Endodermal cell (in vitro differentiated cells): ENCODE measurements at places on chromosomes 6 and 20.

- DNase-seq, result no peak
These were observed 1323.0 kb upstream of the GJE1 start for GRCh38 chr6:140809694-140810101.

DNA sequence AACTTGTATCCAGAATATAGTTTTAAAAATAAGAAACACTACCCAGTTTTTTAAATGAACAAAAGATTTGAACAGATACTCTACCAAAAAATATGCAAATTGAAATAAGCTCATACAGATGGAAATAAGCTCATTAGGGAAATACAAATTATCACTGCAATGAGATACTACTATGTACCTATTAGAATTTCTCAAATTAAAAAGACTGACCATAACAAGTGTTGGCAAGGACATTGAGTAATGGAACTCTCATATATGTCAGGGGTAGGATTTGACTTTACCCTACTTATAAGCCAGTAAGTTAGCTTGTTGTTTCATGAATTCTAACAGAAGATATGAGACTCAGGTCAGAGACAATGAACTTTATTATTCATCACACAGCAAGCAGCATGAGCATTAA, 9.6 kb upstream of the ASIP start:
- no peak for DNase-seq

- DNase-seq, result no peak
These were observed 82.9 kb upstream of the SCAF8 start for GRCh38 chr6:154650351-154650750.

GRCh38 chr6:84926189-84927155, 162.1 kb upstream of the TBX18 start:
- no peak for DNase-seq

DNA sequence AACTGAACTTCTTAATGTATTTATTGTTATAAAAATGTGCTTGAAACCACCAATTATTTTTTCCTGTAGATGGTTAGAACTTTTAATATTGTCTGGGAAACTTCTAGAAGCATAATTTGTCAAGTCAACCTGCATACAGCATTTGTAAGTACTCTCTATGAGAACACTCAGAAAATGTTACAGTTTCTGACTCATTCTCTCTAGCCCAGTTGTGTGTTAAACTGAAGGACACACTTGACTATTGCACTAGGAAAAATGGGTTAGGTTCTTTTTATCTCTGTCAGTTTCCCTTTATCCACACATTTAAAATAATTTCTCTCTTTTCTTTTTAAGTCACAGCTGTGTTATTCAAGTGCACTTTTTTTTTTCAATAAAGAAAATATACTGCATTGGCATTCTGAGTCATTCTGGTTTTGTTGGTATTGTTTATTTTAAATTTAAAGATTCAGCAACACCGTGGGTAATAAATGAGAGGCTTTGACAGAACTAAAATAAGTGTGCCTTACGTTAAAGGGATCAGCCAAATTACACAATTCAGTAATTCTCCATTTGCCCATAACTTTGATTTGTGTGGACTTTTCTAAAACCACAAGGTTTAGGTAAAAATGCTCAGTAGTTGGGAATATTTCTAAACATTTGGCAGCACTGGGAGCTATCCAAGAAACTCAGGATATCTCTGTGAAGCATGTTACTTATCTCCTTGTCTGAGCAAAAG, 50.7 kb downstream of the OPN5 start:
- DNase-seq, result no peak

DNA sequence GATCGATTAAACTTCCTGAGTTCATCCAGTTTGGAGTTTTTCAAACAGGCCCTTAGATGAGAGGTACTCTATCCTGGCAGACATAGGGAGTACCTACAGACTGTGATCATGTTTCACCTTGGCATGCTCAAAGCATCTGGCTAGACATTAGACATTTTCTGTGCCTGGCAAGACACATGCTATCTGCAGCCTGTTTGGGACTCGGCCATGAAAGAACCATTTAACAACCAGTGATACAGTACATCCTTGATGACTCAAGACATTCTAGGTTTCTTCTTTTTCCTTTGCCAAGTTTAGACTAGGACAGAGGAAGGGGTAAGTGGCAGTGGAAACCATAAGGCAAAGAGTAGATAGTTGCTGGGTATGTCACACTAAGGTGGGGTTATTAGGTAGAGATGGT, 15.4 kb upstream of the PAQR8 start:
- no peak for DNase-seq

GRCh38 chr6:135137826-135138225, 43.3 kb upstream of the MYB start:
- DNase-seq, result no peak

GRCh38 chr6:166050559-166050958, 117.1 kb downstream of the TBXT start:
- DNase-seq, result peak; percentile 70

GRCh38 chr20:60000271-60001042, 42.2 kb downstream of the CDH26 start:
- DNase-seq, result peak; percentile 52

GRCh38 chr6:3455569-3456394, 1.1 kb downstream of the SLC22A23 start:
- peak; percentile 82 for DNase-seq

- DNase-seq, result no peak
These were observed 5.2 kb upstream of the FOXO3 start for GRCh38 chr6:108555399-108556052.

DNA sequence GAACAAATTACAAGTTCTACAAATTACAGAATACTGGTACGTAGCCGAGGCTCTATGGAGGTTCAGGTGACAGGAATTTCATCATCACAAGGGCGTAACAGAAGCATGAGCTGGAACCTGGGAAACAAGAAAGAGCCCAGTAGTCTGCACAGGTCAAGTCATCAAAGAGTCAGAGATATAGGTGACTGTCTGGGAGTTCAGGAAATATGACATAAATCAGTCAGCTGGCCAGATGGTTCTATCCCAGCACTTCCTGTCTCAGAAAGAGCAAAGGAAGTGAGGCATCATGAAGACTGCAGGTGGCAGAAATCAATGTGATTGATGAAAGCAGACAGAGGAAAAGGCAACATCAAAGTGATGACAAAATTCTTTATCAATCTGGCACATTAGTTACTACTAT, 23.3 kb downstream of the MYCT1 start:
- no peak for DNase-seq

DNA sequence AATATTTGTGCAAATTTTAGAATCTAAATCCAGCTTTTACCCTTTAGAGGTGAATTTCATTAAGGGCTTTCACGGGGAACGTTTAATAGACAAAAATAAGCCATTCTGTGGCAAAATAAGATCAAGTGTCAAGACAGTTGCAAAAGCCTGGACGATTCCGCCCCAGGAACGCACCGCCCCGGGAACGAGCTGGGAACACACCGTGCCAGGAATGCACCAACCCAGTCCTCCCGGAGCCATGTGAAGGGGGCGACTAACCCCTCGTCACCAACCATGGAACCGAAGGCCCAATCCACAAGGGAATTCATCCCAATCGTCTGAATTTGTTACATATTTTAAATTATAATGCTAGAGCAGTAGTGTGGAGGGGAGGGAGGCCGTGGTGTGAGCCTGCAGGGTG, 20.8 kb upstream of the TCFL5 start:
- no peak for DNase-seq

GRCh38 chr20:46253391-46253790, 54.9 kb downstream of the CDH22 start:
- peak; percentile 83 for DNase-seq

DNA sequence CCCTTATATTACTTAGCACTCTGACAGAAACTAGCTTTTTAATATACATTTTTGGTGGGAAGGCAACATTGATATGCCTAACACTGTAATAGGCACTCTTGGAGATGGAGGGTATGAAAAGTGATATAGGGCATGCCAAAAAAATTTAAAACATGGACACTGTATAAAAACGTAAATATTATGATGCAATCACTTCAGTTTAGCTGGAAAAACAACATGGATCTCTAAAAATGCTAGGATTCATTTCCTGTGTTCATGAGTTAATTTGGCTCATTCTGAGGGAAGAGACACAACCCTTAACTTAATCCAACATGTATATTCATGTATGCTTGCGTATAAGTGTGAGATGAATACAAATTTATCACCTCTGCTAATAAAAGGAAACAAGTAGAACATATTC, 157.3 kb upstream of the TFAP2D start:
- no peak for DNase-seq

- DNase-seq, result peak; percentile 41
These were observed 215.1 kb downstream of the DLL1 start for GRCh38 chr6:170075659-170076223.

- no peak for DNase-seq
These were observed 34.7 kb downstream of the DUSP22 start for GRCh38 chr6:326896-327537.

GRCh38 chr6:19070520-19070919, 683.4 kb downstream of the RNF144B start:
- no peak for DNase-seq

DNA sequence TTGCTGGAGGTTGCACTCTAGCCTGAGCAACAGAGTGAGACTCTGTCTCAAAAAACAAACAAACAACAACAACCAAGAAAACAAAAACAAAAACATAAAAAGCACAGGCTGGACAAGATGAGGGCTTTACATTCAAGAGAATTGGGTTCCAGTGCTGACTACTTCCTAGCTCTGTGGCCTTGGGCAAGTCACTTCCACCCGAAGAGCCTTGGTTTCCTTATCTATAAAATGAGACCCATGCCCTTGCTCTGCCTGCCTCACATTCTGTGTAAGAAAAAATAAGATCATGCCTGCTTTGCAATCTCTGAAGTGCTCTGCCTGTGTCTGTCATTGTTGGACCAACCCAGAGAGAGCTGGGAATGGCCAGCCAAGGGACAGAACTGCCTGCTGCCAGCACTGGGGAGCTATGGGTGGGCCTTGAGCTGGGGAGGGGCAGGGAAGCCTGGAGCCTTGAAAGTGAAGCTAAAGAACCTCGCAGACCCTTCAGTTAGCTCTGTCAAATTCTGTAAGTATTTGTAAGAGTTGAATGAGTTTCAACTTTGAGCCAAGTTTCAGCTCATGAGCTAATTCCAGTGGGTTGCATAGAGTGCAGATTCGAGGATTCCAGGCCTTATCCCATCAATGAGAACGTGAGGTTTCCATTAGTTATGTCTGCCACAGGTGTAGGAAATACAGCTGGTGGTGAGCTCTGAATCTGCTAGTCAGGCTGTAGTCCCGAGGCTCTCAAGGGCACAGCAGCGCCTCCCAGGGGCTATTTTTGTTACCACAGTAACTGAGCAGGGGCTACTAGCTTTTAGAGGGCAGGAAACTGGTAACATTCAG, 93.2 kb downstream of the DLGAP4 start:
- DNase-seq, result peak; percentile 98

- DNase-seq, result no peak
These were observed 71.7 kb downstream of the SNX5 start for GRCh38 chr20:17896771-17897369.

GRCh38 chr20:32565735-32566032, 19.4 kb downstream of the NOL4L start:
- no peak for DNase-seq

DNA sequence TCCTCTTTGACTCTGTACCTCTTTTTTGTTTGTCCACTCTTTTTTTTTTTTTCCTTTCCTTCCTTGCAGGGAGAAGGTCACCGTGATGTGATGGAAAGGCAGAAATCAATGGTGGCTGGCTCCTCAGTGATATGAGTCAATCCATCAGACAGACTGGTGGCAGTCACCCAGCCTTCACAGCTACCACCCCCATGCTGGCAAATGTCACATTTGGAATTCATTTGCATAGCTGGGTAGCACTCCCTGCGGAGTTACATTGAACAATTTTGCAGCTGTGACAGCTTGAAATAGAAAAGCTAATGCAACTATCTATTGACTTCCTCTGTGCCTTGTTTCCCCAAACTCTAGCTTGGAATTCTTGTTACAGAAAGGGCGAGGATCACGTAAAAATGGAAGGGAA, 668.4 kb downstream of the C6orf118 start:
- no peak for DNase-seq

DNA sequence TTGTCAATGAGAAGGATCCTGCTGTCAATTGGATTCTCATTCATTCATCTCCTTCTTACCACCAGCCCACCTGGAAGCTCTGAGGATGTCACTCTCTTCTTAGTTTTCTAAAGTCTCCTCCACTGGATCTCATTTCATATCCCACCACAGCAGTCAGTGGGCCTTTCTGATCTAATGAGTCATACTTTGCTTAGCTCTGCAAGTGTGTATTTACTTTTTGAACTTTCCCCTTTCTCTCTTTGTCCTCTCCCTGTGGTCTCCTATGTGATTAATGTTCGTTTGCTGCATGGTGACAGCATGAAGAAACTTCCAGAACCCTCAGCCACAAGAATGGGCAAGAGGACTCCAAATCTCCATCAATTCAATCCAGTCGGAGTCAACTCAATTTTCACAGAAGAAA, 63.6 kb upstream of the SYNDIG1 start:
- DNase-seq, result no peak

DNA sequence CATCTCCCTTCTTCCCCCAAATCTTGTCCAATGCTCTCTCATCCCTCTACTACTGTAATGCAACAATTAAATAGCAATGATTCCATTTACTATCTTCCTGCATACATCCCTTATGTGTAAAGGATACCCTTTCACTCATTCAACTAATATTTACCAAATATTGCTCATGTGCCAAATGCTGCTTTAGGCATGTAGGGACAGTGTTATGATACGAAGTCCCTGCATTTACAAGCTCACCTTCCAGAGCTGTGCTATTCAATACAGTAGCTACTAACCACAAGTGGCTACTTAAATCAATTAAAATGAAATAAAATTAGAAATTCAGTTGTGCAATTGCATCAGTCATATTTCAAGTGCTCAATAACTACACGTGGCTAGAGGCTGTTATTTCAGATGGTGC, 41.1 kb downstream of the GMDS start:
- no peak for DNase-seq

GRCh38 chr20:8421981-8422380, 289.9 kb downstream of the PLCB1 start:
- DNase-seq, result no peak

DNA sequence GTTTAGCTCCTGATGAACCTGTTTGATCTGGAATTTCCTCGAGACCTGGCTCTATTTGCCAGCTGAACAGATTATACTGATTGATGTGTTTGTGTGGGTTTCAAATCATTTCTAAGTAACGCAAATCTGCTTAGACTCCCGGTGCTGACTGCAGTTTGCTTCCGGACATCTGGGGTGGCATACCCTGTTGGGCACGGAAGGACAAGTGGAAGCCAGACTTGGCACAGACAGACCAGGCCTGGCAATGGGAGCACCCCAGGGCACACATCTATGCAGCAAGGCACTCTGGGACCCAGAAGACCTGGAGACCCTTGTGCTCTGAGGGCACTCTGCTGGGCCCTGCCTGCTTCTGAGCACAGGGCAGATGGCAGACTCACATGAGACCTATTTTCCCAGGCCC, 433.7 kb upstream of the CHD6 start:
- DNase-seq, result no peak
